ENCODE measurements at places on chromosomes 11 and 22. TPM values are rescaled to one million over a fixed set of nuclear protein-coding genes. Genes with fewer than 3 reads are reported as not detected.

CDC42EP2 gene
- total RNA-seq, result 15.4 TPM

- no peak for DNase-seq
- H3K27ac ChIP-seq, result no peak overlapping the region
- no peak overlapping the region for H3K4me3 ChIP-seq
- no peaks in the 10 kb centered on the region for H3K27me3 ChIP-seq
- no peaks in the 10 kb centered on the region for H3K4me1 ChIP-seq
Observed at GRCh38 chr22:23113847-23114720, 27.7 kb downstream of the RSPH14 start.

DNA sequence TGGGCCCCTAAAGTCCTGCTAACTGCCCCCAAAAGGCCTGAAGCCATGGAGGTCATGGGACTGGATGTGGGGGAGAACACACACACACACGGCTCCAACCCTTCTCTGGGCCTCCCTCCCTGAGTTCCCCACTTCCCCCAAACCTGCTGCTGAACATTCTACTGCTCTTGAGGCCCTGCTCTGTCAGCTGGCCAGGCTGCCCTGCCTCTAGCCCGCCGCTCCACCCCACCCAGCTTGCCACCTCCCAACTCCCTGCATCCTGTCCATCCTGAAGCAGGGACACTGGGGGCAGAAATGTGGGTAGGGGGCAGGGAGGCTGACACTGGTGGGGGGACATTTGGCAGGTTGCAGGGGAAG, 1.0 kb downstream of the KCNJ4 start:
- H3K4me1 ChIP-seq, result peaks cover 14% of the 10 kb centered on the region
- H3K27me3 ChIP-seq, result no peaks in the 10 kb centered on the region
- DNase-seq, result no peak
- no peaks in the 10 kb centered on the region for H3K36me3 ChIP-seq
- no peak overlapping the region for H3K4me3 ChIP-seq
- no peak overlapping the region for H3K27ac ChIP-seq

DNA sequence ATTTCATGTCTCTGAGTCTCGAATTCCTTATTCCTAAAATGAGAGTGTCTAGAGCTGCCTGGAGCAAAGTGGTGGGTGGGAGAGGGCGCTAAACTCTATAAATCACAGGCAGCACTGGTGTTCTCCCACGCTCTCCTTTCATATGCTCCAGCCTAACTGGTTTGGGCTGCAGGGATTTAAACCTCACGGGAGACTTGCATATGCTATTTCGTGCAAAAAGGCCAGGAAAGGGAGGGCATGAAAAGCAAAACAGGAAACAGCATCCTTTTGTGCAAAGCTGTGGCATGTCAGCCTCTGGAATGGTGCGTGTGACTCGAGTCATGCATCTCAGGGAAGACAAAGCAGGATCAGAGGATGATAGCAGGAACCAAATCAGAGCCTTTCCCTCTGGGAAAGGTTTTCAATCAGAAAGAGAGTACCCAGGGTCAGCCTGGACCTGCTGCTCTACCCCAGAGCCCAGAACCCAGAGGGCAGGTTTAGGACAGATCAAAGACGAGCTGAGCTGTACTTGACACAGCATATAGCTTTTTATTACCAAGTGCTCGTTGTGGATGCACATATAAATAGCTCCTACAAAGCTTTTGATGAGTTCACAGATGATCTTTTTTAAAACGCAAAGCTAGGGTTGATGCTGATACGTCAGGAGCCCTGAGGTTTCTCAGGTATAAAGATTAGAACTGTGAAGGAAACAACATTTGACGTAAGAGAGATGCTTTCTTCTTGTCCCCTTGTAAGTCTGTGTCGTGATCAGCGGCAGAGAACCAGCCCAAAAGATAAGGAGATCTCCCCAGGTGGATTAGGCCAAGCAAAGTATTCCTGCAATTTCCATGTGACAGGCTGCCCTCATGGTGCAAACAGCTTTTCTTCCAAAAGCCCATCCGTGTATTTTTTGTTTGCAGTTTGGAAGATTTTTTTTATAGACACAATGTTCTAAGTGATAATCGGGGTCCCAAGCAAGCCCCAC, 46.2 kb upstream of the YWHAH start:
- no peak overlapping the region for H3K27ac ChIP-seq
- no peak for DNase-seq
- no peak overlapping the region for H3K4me3 ChIP-seq
- H3K4me1 ChIP-seq, result no peaks in the 10 kb centered on the region

- H3K36me3 ChIP-seq, result no peaks in the 10 kb centered on the region
- H3K27me3 ChIP-seq, result no peaks in the 10 kb centered on the region
- peak; percentile 74 for DNase-seq
- peaks cover 63% of the 10 kb centered on the region for H3K4me1 ChIP-seq
Observed at GRCh38 chr11:59556115-59556916, 45.0 kb downstream of the OR4D9 start.

GRIK4 gene
- total RNA-seq, result 0.52 TPM

KCNJ5 gene
- total RNA-seq, result 0.17 TPM

DNA sequence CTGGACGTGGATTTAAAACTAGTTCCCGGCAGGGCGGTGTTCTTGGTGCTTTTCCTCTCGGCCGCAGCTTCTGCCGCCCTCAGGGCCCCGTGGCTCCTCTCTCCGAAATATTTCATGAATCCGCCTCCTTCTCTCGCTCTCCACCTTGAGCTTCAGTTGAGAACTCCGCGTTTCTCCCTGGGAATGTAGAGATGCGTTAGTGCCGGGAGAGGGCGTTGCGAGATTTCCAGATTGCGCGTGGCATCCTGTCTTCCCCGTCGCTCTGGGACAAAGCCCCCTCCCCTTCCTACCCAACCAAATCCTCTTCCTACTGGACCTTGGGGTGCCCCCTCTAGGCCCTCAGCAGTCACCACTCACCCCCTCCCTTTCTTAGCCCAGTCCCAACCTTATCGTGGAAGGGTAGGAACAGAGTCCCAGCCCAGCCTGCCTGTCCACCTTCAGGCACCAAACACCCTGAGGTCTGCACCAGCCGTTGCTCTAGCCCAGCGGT, 15.5 kb upstream of the RAC2 start:
- H3K4me3 ChIP-seq, result peak overlapping the region; percentile 35
- H3K27me3 ChIP-seq, result no peaks in the 10 kb centered on the region
- peak overlapping the region; percentile 3 for H3K27ac ChIP-seq
- peak; percentile 54 for DNase-seq
- no peaks in the 10 kb centered on the region for H3K36me3 ChIP-seq

GRCh38 chr11:65059959-65060824, 1.8 kb upstream of the NAALADL1 start:
- H3K27ac ChIP-seq, result no peak overlapping the region
- H3K36me3 ChIP-seq, result no peaks in the 10 kb centered on the region
- no peaks in the 10 kb centered on the region for H3K27me3 ChIP-seq
- no peak overlapping the region for H3K4me3 ChIP-seq

GRCh38 chr11:2696455-2696854, 3.3 kb downstream of the KCNQ1OT1 start:
- peaks cover 23% of the 10 kb centered on the region for H3K4me1 ChIP-seq
- no peaks in the 10 kb centered on the region for H3K27me3 ChIP-seq
- no peak for DNase-seq
- H3K36me3 ChIP-seq, result no peaks in the 10 kb centered on the region

Measured in HCT116 (cell line).